ENCODE measurements at places on chromosomes 6 and 20.
A peak's percentile ranks its signal among the peaks of the same experiment; 100 is the strongest.

DNA sequence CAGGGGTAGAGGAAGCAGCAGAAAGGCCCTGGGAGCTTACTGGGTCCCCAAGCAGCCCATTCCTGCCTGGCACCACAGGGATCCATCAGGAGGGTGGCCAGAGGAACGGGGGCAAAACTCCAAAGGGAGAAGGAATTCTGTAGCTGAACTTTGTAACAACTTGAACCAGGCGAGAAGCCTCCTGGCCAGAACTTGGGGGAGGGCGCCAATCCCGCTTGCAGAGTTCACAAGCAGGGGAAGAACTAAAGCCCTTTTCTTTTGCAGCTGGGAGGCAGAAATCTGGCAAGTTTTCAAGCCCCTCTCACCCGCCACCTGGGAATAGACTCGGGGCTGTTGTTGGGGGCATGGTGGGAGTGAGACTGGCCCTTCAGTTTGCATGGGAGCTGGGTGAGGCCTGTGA lies 189.1 kb downstream of the PHF3 start:
- no peak for DNase-seq

DNA sequence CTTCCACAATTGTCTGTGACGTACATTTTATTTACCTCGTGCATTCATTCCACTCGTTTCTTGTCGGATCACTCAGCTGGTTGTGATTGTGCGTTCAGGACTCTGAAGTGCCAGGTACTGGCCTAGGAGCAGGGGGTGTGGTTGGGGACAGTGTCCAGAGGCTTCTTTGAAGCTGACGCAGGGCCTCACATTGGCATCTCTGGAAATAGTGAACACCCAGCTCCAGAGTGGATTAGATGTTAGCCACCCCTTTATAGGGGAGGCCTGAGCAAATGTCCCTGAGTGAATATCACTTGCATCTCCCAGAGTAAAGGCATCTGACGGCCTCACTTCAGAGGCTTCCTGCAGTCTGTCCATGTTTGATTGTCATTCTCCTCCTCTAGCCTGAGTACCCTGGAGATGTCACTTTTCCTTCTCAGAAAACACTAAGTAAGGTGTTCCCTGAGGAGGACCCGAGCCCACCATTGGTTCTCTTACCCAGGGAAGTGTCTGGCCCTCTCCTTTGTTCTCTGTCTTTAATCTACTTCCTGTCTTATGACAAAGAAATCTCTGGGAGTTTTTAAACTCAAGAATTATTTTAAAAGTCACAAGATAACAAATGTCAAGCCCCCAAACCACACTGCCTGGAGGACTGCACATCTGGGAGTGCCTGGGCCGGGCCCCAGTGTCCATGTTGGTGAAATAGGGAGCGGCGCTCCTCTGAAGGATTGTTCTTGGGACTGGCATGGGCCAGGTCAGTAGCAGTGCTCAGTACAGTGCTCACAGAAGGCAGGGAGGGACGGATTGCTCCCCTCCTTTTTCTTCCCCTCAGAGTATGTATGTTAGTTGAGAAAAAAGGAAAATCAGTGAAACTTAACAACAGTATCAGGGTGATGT lies 10.8 kb downstream of the STX16 start:
- DNase-seq, result no peak

DNA sequence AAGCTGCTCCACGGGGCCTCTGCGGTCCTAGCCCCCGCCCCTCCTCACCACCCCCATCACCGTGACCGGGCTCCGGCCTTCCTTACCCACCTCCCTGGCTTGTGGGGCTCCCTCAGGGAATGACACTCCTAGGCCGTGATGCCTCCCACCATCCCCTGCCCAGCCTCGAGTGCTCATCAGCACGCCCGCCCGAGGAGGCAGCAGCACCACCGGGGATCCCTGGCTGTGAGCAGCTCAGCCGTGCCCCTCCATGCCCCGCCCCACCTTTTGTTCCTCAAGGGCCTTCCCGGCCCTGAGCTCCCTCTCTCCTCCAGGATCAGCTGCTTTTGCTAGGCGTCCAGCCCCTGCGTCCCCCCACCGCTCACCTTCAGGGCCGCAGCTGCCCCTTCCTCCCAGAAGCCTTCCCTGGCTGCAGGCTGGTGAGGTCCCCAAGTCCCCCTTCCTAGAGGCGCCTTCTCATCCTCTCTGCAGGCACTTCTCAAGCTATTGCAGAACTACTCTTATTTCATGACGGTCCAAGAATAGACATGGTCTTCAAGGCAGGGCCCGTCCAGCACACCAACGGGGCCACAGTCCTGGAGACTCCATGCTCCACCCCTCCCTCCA lies 3.0 kb downstream of the FNDC11 start:
- no peak for DNase-seq

DNA sequence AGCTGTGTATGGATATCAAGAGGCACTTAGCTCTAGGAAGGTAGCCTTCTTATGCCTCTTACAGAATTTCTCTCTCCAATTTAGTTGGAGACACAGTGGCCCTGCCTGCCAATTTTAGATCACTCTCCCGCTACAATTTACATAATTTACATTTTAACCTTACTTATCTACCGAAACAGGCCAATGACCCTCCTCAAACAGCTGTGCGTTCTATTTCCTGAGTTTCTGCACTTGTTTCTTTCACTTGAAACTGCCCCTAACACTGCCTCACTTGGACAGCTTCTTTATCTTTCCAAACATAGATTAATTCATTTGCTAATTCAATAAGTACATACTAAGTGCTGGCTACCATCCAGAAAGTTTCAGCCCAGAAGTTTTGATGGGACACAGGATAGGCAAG lies 52.9 kb upstream of the HDDC2 start:
- DNase-seq, result no peak

DNA sequence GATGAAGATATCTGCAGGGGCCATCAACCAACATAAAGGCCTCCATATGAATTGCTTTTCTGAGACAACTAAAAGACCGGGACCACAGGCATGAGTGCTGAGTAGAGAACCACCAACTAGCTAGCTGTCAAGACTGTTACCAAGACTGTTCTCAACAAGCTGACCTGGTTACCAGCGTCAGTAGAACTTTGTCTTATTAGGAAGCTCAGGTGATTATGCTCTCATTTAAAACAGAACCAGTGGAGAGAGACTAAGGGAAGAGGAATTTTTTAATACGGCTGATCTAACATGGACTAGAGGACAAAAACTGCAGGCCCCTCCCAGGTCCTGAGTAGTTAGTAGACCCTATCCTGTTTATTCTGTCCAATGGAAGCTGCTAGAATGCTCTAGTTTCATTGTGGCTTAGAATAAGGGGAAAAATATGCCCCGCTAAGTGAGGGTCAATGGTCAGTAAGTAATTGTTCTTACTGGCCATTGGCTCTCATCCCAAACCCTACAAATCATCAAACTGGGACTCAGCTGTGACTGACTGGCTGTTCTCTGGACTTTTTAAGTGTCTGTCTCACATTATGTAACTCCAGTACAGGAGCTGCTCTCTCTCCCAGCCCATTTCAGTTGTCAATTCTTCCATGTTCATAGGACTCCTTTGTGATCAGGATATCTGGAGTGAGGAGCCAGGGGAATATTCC lies 3.8 kb upstream of the DYNLRB1 start:
- DNase-seq, result no peak

GRCh38 chr20:3407040-3407770 lies at the start of gene DNAAF9:
TSS of gene DNAAF9 (minus strand) at chr20:3407669. CDS start at chr20:3407557, 112 bp downstream.
- DNase-seq, result peak; percentile 59

Measured in heart right ventricle (tissue), 16 donors.